ENCODE measurements at places on chromosomes 3 and 15. TPM values are rescaled to one million over a fixed set of nuclear protein-coding genes. Genes with fewer than 3 reads are reported as not detected.

ZDHHC19 gene
- total RNA-seq: not detected

ACKR4 gene
- total RNA-seq: 1.9 TPM

RASL12 gene
- total RNA-seq: 0.33 TPM

GRCh38 chr15:95429345-95429744 is 901.2 kb upstream of the NR2F2 start:
- H3K4me1 ChIP-seq: no peaks in the 10 kb centered on the region
- no peaks in the 10 kb centered on the region for H3K36me3 ChIP-seq
- DNase-seq: no peak
- H3K27ac ChIP-seq: no peak overlapping the region
- H3K4me3 ChIP-seq: no peak overlapping the region

DNA sequence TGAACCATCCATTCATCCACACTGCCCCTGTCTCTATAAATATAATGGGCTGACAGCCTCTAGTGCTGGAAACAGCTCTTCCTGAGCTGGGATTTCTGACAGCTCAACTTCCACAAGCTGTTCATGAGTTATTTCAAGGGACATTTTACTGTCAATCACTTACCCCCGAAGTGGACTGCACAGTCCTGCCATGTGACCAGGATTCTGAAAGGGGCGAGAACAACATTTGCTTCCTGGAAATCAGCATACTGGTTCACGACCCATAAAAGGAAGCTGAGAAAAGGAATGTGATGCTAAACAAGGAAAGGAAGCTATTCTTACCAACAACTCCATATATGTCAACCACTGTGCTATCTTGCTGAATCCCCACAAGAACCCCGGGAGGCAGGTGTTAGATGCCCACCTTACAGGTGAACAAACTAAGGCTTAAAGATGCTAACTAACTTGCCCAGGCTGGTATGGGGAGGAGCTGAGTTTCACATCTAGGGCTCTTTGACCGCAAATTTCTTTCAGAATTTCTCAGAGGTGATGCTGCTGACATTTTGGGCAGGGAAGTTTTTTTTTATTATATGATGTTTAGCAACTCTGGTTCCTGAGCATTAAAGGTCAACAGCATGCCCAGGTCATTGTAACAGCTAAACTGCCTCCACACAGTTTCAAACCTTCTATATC is 16.5 kb upstream of the REC114 start:
- no peaks in the 10 kb centered on the region for H3K36me3 ChIP-seq
- no peak overlapping the region for H3K27ac ChIP-seq
- no peaks in the 10 kb centered on the region for H3K4me1 ChIP-seq

GRCh38 chr3:38347421-38348200 is 1.0 kb downstream of the XYLB start:
- peaks cover 10% of the 10 kb centered on the region for H3K36me3 ChIP-seq
- DNase-seq: no peak
- no peaks in the 10 kb centered on the region for H3K27me3 ChIP-seq
- H3K4me3 ChIP-seq: no peak overlapping the region
- H3K27ac ChIP-seq: no peak overlapping the region

GRCh38 chr15:96702589-96702988 is 372.1 kb downstream of the NR2F2 start:
- H3K36me3 ChIP-seq: no peaks in the 10 kb centered on the region
- H3K27ac ChIP-seq: peak overlapping the region; percentile 27

- no peaks in the 10 kb centered on the region for H3K27me3 ChIP-seq
- H3K4me3 ChIP-seq: no peak overlapping the region
- DNase-seq: no peak
- H3K36me3 ChIP-seq: no peaks in the 10 kb centered on the region
Observed at GRCh38 chr3:44419116-44419922, 58.2 kb downstream of the ZNF445 start.

DNA sequence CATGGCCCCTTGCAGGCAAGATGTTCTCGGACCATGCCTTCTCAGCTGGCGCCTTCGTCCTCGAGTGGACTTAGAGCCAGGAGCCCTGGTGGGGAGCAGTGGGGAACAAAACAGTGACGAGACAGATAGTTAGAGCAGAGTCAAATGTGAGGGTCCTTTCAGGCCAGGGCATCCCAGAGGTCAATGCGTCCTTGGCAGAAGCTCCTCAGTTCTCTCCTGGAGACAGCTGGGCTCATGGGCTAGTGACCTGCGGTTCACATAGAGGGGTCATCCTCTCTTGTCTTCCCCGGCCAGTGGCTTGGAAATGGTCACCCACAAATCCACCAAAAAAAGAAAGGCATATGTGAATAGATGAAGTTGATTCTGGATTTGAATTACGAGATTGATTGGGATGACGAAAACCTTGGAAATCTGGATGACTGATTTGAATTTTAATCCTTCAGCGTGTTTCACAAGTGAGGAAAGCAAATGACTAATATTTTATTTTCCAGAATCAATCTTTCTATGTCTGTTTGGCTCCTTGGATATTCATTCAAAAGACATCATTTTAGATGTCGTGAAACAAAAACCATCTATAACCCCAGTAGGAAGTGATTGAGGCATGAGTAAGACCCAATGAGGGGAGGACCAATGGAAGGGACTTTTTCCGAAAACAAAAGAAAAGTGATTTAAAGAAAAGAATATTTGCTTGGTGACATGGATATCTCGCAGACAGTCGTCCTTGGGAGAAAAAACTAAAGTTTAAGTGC is 84.5 kb downstream of the ASB7 start:
- no peak for DNase-seq
- peaks cover 9% of the 10 kb centered on the region for H3K27me3 ChIP-seq
- H3K36me3 ChIP-seq: peaks cover under 1% of the 10 kb centered on the region
- H3K4me3 ChIP-seq: no peak overlapping the region
- H3K27ac ChIP-seq: no peak overlapping the region

DNA sequence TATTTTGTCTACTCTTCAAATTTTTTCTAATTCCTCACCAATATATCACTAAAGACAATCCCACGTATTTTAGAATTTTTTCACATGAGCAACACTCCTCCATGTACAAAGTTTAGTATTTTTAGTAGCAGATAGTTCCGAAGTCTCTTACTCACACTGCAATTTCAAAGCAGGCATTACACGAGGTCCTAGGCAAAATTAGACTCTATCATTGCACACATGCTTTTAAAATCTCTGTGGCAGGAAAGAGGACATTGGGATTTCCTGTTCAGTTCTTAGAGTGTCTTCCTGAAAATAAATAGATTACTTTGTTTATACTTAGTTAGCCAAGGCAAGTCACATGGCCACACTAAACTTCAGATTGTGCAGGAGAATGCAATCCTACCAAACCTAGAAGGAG is 847.7 kb downstream of the ROBO2 start:
- no peaks in the 10 kb centered on the region for H3K36me3 ChIP-seq
- H3K4me3 ChIP-seq: no peak overlapping the region
- no peak overlapping the region for H3K27ac ChIP-seq

DNA sequence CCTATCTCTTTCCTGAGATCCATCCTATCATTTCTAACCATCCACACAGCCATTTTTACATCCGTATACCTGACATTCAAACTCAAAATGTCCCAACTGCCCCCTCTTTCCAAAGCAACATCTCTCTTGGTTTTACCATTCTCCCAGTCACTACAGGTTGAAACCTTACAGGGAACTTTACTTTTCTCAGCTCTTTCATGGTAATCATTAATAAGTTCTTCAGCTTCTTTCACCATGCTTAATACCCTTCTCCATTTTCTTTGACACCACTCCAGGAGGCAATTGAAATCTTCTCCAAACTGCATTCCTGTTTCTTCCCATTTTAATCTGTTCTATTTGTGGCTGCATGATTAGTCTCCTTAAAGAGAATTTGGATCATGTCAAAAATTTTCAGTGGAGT is 352.5 kb downstream of the GAP43 start:
- H3K27ac ChIP-seq: no peak overlapping the region
- H3K27me3 ChIP-seq: no peaks in the 10 kb centered on the region
- DNase-seq: no peak
- no peak overlapping the region for H3K4me3 ChIP-seq
- H3K4me1 ChIP-seq: peaks cover 3% of the 10 kb centered on the region
- peaks cover 5% of the 10 kb centered on the region for H3K36me3 ChIP-seq

DNA sequence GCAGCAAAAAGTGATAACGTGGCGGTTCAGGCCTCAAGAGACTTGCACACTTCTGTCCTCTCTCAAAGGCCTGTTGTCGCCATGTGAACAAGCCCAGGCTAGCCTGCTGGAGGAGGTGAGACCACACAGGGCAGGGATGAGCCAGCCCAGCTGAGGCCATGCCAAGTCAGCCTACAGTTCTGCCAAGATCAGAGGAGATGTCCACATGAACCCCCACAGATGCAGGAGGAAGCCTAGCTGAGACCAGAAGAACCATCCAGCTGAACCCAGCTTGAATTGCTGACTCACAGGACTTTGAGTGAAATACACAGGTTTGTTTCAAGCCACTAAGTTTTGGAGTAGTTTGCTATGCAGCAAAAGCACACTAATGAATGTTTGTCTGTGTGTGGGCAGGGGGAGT is 50.3 kb upstream of the SEC13 start:
- no peaks in the 10 kb centered on the region for H3K36me3 ChIP-seq
- no peak overlapping the region for H3K27ac ChIP-seq
- peaks cover 24% of the 10 kb centered on the region for H3K27me3 ChIP-seq
- peaks cover 4% of the 10 kb centered on the region for H3K4me1 ChIP-seq
- no peak overlapping the region for H3K4me3 ChIP-seq
- no peak for DNase-seq

- no peaks in the 10 kb centered on the region for H3K27me3 ChIP-seq
- H3K4me3 ChIP-seq: no peak overlapping the region
- no peaks in the 10 kb centered on the region for H3K36me3 ChIP-seq
- DNase-seq: no peak
- no peak overlapping the region for H3K27ac ChIP-seq
- H3K4me1 ChIP-seq: peaks cover 23% of the 10 kb centered on the region
Observed at GRCh38 chr15:60993008-60993407, 236.1 kb downstream of the RORA start.

GRCh38 chr3:40299721-40300335 is 9.7 kb upstream of the EIF1B start:
- no peak overlapping the region for H3K4me3 ChIP-seq
- H3K27ac ChIP-seq: no peak overlapping the region
- H3K36me3 ChIP-seq: peaks cover 7% of the 10 kb centered on the region
- peaks cover 5% of the 10 kb centered on the region for H3K27me3 ChIP-seq
- DNase-seq: no peak

DNA sequence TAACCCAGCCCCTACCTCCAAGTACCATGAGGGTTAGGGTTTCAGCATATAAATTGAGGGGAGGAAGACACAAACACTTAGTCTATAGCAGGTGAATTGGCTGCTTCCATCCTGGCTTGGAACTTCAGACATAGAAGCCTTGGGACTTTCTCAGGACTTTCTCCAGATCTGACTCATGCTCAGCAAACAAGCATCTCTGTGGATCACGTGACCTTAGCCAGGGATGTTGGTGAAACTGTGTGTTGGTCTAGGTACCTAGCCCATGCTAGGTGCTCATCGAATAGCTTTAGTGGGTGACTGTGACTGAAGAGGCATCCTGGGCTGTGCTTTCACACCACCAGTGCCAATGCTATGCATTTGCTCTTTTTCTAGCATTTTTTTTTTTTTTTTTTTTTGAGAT is 58.9 kb downstream of the CD47 start:
- no peak overlapping the region for H3K27ac ChIP-seq
- H3K36me3 ChIP-seq: peaks cover 3% of the 10 kb centered on the region
- no peak for DNase-seq
- H3K4me3 ChIP-seq: no peak overlapping the region

- peaks cover 8% of the 10 kb centered on the region for H3K4me1 ChIP-seq
- H3K4me3 ChIP-seq: no peak overlapping the region
- H3K27me3 ChIP-seq: no peaks in the 10 kb centered on the region
- no peaks in the 10 kb centered on the region for H3K36me3 ChIP-seq
- no peak overlapping the region for H3K27ac ChIP-seq
- no peak for DNase-seq
Observed at GRCh38 chr15:93486407-93487117, 397.6 kb upstream of the RGMA start.

GRCh38 chr3:19147905-19148767 is at the start of gene KCNH8:
TSS of gene KCNH8 (plus strand) at chr3:19148510. CDS start at chr3:19148720, 210 bp downstream.
- peaks cover 10% of the 10 kb centered on the region for H3K4me1 ChIP-seq
- DNase-seq: peak; percentile 67
- H3K36me3 ChIP-seq: no peaks in the 10 kb centered on the region
- H3K27me3 ChIP-seq: peaks cover 23% of the 10 kb centered on the region

DNA sequence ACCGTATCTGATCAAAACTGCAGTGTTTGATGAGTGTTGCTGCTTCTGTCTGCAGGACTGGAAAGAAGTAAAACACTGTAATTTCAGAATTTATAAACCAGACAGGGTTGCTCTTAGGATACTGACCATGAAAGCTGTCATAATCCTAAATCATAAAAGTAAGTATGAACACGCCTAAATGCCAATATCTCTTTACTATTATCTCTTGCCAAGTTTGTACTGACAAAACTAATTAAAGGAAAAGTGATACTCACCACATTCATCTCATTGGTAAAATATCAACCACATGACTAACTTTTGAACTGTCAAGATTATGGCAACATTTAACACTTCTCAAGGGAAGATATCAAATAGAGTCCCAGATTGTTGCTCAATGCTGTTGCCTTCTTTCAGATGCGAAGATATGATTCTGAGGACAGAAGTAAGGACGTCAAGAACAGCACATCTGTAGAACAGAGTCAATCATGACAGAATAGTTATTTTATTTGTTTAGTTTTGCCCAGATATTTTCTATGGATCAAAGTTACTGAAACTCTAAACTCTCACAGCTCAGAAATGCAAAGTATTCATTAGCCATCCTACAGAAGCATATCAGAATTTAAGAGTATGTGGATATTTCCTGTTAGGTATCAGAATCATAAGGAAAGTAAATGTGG is 61.4 kb upstream of the COL8A1 start:
- DNase-seq: no peak
- no peak overlapping the region for H3K4me3 ChIP-seq
- no peaks in the 10 kb centered on the region for H3K4me1 ChIP-seq
- H3K27ac ChIP-seq: no peak overlapping the region
- no peaks in the 10 kb centered on the region for H3K36me3 ChIP-seq

DNA sequence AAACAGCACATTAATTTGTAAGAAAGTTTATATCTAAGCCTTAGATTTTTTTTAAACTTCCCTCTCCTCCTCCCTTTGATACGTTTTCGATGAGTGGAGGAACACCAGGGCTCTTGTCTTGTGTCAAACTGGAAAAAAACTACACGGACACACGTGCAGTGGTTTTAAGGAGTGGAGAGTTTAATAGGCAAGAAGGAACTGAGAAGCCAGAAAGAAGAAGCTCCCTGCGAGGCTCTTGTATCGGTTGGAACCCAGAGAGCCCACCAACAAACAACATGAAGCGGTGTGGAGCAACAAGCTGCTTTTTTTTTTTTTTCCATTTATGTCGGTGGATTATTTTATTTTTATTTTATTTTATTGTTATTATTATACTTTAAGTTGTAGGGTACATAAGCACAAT is 18.6 kb downstream of the NDUFB4 start:
- no peaks in the 10 kb centered on the region for H3K36me3 ChIP-seq
- H3K4me1 ChIP-seq: no peaks in the 10 kb centered on the region
- no peak for DNase-seq
- H3K27me3 ChIP-seq: no peaks in the 10 kb centered on the region

DNA sequence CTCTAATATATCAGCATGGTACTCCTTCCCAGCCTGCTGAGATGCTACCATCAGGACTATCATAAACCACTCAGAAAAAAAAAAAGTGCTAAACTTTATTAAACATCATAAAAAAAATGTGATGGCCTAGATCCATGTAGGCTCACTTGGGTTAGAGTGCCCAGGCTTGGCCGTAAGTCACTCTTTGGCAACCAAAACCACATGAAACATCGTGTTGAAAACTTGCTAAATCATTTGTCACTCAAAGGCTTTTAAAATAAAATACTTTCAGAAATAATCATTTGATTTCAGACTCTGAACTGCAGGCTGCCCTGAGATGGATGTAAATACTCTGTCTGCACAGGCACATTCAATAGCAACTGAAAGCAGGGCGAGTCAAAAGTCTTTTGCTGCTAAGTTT is 78.4 kb upstream of the WNT5A start:
- no peaks in the 10 kb centered on the region for H3K36me3 ChIP-seq
- no peak for DNase-seq
- peaks cover 4% of the 10 kb centered on the region for H3K27me3 ChIP-seq
- peaks cover 42% of the 10 kb centered on the region for H3K4me1 ChIP-seq
- no peak overlapping the region for H3K27ac ChIP-seq
